LoVo (cell line): ENCODE measurements at places on chromosomes 16 and 17.

DNA sequence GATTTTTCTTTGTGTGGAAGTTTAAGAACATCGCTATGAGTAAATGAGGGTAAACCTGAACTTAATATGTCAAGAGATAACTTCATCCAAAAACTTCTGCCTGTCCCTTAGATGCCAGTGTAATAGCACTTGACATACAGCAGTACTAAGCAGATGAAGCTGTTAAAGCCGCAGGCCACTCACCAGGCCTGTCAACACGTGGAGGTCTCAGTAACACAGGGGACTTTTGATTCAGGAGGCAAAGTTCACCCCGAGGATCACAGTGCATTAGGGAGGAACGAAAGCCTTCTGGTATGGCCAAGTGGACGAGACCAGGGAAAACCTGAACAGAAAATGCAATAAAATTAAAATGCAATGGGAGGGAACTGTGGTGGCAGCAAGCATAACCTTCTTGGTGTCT is 235.7 kb downstream of the CHD9NB start:
- no peak for DNase-seq

- DNase-seq: no peak
Measured at GRCh38 chr17:19533036-19533717, 477 bp upstream of the SLC47A1 start.

- no peak for DNase-seq
Measured at GRCh38 chr17:40437095-40437732, 6.0 kb upstream of the IGFBP4 start.

DNA sequence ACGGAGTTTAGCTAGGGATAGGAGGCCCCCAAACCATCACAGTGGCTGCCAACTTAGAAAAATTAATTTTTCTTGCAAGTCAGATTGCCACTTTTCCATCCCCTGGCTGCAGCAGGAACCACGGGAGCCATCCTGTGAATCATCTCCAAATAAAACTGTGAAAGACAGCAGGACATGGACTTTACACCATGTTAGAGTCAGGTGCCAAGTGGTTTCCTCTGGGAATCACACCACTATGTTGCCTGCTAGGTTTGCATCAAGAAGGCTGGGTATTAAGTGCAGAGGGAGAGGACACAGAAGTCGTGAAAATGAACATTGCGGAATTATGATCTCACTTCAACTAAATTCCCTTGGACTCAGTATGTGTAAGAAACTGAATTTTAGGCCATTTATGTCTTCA is 471.3 kb upstream of the GOT2 start:
- no peak for DNase-seq

DNA sequence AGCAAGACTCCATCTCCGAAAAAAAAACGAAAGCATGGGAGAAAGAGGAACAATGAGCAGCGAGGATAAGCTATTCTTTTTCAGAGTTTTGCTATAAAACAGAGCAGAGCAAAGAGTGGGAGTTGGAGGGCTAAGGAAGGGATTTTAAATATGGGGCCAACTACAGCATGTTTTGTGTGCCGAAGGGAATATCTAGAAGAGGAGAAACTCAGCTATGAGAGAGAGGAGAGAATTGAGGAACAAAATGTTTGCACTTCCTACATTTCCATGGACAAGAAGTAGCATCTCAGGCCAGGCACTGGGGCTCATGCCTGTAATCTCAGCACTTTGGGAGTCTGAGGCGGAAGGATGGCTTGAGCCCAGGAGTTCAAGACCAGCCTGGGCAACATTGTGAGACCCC is 13.1 kb upstream of the GRB2 start:
- DNase-seq: no peak

GRCh38 chr17:41965694-41966462 is 717 bp upstream of the CNP start:
- DNase-seq: peak; percentile 87

GRCh38 chr17:17514993-17515933 is 19.1 kb upstream of the RASD1 start:
- DNase-seq: no peak

DNA sequence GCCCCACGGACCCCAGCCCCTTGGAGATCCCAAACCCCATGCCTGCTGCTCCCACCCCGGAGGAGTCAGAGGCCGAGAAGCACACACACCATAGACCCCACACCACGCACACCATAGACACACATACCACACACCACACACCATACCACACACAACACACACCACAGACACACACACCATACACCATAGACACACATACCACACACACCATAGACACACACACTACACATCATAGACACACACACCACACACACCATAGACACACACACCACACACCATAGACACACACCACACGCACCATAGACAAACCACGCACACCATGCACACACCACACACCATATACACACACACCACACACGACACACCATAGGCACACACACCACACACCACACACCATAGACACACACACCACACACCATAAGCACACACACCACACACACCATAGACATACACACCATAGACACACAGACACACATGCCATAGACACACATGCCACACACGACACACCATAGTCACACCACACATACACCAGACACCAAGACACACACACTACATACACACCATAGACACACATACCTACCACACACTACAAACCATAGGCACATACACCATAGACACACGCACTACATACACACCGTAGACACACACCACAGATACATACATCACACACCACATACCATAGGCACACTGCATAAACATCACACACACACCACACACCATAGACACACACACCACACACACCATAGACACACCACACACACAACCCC is 11.3 kb downstream of the TBC1D16 start:
- DNase-seq: no peak

DNA sequence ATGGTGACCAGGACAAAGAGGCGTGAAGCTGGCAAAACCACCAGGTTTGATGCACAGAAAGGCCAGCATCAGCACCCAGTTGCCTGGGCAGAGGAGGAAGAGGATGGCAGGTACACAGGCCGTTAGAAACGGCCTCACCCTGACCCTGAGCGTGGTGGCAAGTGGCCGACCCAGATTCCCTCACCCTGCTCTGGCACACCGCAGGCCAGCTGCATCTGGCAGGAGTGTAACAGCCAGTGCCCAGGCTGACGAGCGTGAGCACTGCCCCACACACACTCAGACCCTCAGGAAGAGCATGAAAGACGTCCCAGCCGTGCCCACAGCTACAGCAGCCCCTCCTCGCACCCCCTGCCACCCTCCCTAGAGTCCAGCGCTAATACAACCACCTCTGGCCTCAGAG is 82.0 kb downstream of the ANKRD11 start:
- no peak for DNase-seq

GRCh38 chr17:38918916-38919315 is 6.5 kb upstream of the LASP1NB start:
- no peak for DNase-seq

DNA sequence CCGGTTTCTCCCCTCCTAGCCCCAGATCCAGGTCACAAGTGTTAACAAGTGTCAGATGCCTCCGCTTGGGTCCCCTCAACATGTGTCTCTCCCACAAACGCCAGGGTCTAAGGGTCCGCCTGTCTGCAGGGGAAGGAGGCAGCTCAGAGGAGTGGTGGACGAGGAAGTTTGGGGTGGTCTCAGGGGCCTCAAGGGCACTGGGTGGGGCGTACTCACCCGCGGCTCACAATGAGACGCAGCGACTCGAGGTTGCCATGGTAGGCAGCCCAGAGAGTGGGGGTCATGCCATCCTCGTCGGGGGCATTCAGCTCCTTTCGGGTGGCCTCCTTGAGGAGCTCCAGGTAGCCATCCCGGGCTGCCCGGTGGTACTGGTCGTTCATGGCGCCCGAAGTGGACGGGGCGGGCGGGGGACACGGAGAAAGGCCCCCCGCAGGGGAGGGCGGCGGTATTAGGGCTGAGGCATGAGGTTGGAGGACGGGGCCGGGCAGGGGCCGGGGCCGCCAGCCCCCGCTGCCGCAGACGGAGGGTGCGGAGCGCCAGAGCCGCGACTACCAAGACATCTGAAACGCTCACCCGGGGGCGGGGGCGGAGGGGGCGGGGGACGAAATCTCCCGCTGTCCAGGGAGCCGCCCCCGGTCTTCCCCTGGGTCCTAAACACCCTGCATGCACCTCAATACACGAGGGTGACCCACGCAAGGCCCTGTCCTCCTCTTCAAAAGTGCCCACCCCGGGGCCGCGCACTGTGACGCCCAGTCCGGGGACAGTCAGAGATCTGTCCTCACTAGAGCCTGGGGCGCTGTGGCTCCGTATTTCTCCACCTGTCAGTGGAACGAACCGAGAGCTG is at the start of gene USH1G:
TSS of gene USH1G (minus strand) at position 562 of the 844 bp plus-strand sequence. CDS start at position 380, 182 bp downstream.
- peak; percentile 11 for DNase-seq

DNA sequence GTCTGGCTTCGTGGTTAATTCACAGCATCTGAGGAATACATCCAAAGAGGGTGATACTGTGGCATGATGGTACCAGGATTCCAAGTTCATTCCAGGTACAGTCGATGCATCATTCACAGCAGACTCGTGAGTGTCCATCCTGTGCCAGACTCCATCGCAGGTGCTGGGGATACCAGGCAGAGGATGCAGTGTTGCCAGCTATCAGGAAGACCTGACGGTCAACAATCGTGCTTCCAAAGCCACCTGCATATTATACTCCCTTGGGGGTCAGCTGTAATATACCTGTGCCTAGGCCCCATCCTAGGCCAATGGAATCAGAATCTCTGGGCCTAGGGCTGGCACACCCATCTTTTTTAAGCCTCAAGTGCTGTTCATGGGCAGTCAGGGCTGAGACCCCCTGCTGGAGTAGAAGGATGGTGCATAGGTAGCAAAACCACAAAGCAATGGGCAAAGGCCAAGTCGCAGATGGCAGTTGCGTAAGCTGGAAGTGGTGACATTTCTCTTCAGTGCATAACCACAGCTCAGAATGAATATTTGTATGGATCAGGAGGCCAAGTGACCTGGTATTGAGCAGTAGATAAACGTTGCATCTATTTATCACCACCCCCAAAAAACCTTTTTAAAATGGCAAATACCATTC is 42.9 kb upstream of the C16orf78 start:
- no peak for DNase-seq
